ENCODE measurements at places on chromosomes 3 and 15.

GRCh38 chr15:81526029-81526428 lies 152.0 kb upstream of the TMC3 start:
- no peak for DNase-seq

GRCh38 chr3:189848395-189849040 lies 217.3 kb downstream of the TP63 start:
- DNase-seq = no peak

- no peak for DNase-seq
These were observed 10.5 kb upstream of the TM4SF18 start for GRCh38 chr3:149343951-149344350.

GRCh38 chr3:20912406-20912805 lies 726.4 kb upstream of the SGO1 start:
- DNase-seq = no peak

DNA sequence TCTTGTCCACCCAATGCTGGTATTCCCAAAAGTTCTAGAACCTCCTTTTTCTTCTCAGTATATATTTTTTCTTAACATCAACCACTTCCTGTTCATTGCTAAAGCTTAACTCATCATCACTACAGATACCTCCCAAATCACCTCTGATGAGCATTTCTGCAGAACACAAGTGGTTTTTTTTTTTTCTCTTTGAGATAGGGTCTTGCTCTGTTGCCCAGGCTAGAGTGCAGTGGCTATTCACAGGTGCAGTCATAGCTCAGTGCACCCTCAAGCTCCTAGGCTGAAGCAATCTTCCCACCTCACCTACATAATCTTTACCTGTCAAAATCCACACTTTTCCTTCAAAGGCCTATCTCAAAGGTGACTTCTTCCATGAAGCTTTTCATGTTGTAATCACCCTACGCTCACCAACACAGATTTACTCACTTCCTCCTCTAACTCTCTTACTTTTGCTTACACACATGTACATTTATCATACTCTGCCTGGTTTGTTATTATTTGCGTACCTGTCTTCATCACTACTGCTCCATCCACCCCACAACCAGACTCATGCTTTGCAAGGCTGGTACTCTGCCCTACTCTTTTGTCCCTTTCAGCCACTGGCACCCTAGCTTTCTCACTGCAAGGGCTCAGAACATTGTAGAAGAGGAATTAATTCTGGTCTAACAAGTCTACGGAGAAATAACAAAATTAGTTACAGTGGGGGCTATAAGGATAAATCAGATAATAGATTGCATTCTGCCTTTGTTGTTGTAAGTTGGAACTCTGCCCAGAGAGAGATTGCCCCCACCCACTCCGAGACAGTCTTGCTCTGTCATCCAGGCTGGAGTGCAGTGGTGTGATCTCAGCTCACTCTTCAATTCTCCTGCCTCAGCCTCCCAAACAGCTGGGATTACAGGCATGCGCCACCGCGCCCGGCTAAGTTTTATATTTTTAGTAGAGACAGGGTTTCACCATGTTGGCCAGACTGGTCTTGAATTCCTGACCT lies 27.5 kb downstream of the HERC1 start:
- peak; percentile 11 for DNase-seq

DNA sequence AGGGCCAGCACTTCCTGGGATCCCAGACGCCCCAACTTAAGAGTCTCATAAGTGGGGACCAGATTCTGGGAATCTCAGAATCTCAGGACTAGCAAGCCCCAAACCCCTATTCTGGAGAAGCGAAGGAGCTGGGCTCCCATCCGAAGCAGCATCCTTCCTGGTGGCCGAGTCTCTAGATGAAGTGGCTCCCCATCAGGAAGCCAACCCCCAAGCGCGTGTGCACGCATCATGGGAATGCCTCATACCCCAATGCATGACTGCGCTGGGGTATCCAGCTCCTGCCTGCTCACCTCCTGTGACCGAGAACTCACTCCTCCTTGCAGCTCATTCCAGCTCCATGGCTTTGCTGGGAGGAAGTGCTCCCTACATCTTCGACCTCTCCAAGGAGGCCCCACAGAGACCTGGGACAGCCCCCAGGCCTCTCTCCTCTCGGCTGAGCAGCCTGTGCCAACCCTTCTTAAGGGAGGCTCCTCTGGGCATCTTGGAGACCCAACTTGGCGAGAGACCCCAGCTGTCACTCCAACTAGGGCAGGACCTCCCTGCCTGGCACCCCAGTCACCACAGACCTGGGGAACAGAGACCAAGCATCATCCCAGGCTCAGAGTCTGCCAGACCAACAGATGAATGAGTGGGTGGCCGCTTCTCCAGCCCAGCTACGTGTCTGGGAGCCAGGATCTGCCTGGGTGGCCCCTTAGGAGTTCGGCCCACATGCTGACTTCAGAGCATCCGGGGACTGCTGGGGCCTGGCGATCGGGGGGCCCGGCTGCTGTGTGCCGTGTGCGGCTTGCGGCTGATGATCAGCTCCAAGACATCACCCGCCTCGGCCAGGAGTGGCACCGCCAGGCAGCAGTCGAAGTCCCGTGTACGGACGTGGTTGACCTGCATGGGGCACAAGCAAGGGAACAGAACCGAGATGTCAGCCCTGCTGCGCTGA lies 46.9 kb downstream of the GRIP2 start:
- DNase-seq = no peak

DNA sequence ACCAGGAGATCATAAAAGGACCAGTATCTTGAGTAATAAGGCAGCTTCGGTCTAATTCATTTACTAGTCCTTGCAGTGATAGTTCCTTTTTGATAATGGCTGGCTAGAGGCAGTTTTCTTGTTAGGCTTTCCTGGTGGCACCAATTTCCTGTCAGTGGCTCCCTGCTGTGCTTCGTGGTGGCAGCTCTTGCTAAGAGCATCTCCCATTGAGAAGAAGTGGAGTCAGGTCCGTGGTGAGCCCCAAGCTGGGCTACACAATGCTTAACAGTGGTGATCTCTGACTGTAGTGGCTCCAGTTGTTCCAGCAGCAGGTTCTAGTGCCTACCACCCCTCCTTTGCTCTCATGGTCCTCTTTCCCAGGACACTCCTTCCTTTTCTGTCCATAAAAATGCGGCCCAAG lies 111.2 kb downstream of the RAP2B start:
- DNase-seq = no peak

- DNase-seq = no peak
These were observed at the start of gene RYR3 for GRCh38 chr15:33310481-33311311. Gene RYR3, plus strand, starts transcription at chr15:33310967. Its CDS starts 79 bp downstream, at chr15:33311046.

DNA sequence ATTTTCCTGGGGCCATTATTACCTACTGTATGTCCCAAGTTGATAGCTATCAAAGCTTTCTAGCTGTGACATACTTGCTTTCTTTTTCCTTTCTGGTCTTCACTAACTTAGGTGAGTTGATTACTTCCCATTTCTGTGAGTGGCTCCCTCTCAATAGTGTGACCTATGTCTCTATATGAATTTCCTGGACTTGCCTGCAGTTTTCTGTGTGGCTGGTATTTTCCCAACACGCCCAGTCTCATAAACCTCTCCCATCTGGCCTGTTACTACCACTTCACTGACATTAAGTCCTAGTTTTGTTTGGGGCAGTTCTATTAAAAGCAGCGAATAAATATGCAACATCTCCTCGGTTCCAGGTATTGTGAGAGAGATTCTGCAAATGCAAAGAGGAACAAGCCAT lies 671.2 kb downstream of the SI start:
- no peak for DNase-seq

- DNase-seq = no peak
These were observed 845.9 kb downstream of the TBL1XR1 start for GRCh38 chr3:176351408-176351807.

DNA sequence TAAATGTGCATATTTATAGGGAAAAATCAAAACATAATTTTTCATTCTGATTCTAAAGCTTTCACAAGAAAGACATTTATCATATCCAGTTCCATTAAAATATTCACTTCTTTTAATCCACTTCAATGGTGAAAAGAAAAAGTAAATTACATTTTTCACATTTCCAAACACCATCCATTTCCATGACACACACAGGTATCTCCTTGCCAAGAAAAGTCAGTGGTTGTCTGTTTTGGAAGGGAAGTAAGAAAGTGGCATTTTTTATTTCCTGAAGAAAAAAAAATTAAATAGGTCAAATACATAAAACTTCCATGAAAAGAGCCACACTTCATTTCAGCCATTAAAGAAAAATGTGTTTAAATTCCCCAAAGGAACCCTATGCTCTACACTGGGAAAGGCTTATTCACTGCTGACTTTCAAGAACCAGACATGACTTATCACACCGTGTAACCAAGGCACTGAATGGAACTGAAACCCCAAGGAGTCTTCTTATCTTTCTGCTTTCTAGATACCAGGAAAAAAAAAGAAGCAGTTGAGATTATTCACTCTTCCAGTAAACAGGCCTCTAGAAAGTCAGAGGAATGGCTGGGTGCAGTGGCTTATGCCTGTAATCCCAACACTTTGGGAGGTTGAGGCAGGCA lies 44.5 kb downstream of the OSBPL10 start:
- no peak for DNase-seq
